Breast epithelium (tissue), 4 donors: ENCODE measurements at places on chromosomes 1 and 21.

- no peak for DNase-seq
These were observed 25.0 kb upstream of the PHTF1 start for GRCh38 chr1:113784104-113784779.

GRCh38 chr1:74160046-74160445 is 37.9 kb downstream of the LRRIQ3 start:
- no peak for DNase-seq

DNA sequence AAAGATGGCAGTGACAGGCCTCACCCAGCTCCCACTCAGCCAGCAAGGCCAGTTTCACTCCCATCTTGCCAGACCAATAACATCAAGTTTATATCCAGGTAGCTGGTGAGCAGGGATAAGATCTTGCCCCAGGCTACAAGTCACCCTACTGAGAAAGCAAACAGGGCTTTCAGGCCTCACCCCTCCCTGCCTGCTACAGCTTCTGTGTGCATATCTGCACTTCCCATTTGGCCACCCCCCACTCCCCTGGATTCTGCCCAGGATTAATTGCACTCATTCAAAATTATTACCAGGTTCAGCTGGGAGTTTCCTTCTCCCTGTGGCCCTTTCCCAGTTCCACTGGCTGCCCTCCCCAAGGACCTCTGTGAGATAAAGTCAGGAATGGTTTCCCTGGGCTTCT is 352.1 kb downstream of the TBX15 start:
- no peak for DNase-seq

DNA sequence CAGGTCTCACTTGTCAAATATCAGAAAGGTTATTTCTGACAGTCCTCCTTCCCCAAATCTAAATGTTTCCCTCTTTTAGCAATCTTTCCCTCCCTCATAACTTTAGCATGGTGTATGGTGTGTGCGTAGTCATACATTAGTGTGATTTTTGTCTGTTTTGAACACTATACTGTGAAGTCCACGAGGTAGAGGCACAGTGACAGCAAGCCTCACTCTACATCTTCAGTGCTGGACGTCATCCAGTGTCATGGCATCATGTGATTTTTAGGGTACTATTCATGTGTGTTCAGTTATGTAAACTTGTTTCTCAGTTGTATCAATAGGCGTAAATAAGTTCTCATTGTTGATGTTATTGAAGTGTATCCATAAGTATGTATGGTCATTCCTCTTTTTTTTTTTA is 39.1 kb downstream of the DYRK1A start:
- no peak for DNase-seq

DNA sequence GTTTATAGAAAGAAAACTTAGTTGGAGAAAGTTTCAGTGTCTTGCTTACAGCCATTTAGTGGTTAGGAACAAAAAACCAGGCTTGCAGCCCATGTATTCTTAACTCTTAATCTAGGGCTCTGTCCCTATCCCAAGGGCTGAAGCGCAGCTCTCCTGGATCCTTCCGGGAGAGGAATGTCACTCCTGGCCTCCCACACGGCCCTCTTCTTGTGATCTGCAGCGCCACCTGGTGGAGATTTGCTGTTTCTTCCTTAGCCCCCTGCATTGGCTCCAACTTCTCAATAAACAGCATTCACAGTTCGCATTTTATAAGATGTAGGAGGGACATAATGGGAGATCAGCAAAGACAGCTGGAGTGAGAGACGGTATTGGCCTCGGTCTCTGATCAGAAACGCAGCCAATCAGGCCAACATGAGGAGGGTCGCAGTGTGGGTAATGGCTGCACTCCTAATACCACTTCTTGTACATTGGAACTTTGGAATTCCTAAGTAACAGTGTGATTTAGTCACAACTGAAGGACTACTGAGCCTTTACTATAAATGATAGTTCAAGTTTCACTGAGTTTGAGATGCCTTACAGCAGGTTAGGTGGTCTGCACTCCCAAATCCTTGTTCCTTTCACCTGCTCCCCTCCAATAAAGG is 283.4 kb downstream of the ASTN1 start:
- DNase-seq = peak; percentile 28

DNA sequence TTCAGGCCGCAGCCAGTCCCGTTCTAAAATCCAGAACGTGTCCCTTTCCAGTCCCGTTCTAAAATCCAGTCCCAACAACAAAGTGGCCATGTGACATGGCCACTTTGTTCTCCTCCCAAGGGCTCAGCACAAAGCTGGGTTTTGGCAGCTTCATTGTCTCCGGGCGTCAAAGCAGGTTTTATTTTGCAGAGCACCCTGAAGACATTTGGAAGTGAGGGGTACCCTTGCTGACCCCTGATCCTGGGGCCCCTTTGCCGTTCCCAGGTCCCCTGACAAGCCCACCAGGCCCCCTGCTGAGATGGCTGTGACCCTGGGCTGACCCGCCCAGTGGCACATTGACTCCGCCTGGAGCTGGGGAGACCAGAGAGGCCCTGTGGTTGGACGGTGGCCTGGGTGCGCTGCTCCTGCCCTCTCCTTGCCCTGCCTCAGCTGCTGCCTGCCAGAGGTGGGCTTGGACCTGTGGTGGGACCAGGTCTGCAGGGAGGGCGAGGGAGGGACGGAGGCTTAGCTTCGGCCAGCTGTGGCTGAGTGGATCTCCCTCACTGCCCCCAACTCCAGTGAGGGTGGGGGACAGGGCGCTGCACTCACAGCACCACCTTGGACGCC is 4.3 kb downstream of the PFKL start:
- DNase-seq = no peak

DNA sequence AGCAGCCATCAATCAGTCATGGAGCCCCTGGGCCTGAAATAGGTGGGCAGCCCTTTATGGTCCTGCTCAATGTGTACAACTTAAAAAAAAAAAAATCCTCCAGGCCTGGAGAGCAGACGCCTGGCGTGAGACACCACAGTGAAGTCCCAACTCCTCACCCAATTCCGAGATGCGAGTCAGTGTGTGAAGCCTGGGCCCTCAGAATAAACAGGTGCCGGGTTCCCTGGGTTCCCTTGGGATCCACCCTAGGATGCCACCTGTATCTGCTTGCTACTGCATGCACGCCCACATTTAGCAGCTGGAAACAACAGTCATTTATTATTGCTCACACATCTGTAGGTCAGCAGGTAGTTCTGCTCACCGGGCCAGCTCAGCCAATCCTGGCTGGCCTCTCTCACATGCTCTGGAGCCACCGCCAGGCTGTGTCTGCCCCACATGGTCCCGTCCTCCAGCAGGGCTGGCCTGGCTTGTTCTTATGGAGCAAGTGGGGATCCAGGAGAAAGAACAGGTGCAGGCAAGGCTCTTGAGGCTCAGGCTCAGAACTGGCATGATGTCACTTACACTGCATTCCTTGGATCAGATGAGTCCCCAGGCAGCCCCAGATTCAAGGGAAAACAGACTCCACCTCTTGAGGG is 172.7 kb downstream of the NPHP4 start:
- no peak for DNase-seq

DNA sequence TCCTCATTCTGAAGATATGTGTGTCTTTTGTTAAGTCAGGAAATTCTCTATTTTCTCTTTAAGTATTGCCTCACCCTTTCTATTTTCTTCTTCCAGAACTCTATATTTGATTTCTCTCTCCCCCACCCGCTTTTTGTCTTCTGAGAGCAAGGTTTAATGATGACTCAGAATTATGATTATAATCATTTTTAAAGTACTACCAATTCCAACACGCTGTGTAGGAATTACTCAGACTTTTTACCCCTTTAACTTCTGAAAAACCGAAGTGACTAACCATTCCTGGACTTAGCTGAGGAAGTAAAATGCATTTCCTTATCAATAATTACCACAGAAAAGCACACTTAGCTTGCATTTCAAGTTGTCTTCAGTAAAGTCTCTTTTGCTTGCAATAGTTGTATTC is 20.8 kb upstream of the SCYL3 start:
- no peak for DNase-seq

DNA sequence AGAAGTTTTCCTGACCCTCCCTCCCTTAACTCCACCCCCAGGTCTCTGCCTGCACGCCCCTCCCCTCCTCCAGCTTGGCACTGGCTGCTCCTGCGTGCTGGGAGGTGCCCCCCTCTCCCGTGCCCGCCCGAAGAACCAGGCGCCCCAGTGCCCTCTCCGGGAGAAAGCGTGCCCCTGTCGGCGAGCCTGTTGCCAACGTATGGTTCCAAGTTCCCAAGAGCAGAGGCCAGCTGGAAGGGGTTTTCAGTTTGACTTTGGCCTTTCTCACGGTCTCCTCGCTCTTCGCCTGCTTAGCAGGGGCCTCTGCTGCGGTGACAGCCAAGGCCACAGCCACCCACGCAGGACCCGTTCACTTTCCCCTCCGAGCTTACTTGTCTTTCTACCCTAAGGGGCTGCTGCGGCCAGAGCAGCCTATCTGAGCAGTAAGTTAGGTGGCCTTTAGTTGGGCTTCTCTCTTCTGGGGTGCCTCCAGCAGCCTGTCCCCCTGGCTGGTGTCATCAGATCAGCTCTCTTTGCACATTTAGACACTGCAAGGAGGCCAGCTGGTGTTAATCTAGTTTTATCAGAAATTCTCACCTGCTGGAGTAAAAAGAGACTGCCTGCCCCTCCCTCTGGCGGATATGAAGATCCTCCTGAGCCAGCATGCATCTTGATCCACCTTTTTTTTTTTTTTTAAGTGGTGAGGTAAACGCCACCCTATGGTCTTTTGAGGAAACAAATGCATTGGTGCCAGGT is 1.5 kb downstream of the STUM start:
- DNase-seq = no peak

DNA sequence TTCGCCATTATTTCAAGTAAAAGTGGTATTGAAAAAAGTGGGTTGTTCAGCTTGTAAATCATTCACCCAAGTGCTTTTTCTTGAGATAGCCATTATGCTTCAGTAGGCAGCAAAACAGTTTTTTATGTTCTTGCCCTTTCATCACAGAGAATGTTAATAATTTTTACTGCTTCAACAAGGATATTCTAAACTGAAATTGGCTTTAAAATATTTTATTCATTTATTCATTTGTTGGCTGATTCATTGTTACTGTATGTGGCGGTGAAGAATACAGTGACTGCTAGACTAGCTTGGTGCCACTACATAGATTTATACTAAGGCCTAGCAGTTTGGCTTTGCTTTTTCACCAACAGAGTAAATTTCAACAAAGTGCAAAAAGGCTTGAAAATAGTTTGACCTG is 121.5 kb downstream of the OLFML2B start:
- DNase-seq = no peak

DNA sequence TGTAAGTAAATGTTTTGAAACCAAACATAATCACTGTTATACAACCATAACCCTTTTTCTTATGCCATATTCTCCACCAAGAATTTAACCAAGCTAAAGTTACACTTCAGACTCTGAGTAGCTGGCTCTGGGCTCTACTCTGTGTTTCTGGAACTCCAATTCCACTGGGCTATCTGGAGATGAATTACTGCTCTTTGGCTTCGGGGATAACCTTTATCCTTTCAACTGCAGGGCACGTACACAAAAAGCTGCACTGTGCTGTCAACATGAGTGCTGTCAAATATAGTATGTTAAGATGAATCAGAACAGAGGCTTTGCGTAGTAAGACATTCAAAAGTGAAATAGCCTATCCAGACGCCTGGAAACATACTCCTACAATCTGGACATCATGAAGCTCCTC is 500.6 kb downstream of the LTN1 start:
- no peak for DNase-seq

- DNase-seq = no peak
These were observed 127.4 kb upstream of the NRIP1 start for GRCh38 chr21:15192243-15192642.

- no peak for DNase-seq
These were observed 1.1 kb downstream of the C21orf58 start for GRCh38 chr21:46322351-46323226.

GRCh38 chr1:206774093-206774492 is 1.8 kb upstream of the IL10 start:
- DNase-seq = no peak

DNA sequence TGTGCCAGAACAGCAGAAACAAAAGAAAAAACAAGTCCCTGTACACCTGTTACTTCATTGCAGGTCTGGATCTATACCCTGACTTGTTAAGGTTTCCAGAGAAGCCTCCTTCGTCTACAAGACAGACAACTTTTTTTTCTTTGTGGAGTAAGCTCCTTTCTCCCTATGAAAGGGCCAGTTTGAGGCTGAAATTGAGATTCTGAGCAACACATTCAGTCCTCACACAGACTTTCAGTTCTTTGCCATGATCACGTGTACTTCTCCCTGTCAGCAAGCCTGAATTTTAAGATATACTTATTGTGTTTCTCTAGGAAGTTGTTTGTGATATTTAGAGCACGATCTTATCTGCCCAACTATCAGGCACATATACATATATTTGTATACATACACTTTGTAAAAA is 374.0 kb downstream of the NTNG1 start:
- DNase-seq = no peak

DNA sequence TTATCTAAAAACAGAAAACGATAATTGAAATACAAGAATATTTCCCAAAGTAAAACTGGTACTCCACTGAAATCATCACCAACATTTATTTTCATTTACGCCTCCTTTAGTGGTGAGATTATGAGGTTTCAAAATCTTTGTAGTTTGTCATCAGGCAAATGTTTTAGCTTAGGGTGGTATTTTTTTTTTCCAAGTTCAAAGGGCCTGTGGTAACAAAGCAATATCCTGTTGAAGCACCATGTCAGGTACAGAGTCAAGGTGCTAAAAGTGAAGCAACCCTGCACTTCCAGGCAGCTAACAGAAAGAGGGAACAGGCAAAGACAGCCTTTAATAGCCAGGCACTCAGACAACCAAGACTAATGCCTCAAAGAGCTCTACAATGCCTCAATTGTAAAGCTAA is 89.2 kb downstream of the JAK1 start:
- DNase-seq = no peak

DNA sequence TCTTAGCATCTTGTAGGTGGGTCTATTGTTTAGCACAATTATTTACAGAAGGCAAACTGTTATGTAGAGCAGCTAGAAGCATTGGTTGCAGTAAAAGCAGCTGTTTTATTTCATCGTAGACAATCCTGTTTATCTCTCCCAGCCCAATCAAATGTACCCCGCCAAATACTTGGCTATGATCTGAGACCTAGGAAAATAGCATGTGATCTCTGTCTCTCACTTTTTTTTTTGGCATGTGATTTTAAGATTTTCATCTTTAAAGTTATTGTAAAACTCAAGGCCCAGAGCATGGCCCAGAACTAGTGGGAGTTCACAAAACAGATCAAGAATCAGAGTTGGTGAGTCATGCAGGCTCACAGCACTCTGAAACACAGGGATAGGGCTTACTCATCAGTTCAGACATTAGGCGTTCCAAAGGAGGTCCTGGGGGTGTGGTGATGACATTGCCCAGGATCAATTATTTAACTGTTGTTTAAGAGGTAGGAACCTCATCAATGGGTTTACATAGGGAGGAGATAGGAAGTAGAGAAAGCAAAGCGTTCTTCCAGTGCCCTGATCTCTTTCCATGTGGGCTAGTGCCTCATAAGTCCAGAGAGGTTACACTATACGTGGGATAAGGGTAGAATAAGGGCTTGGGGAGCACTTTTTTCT is 40.2 kb downstream of the TBX19 start:
- no peak for DNase-seq

DNA sequence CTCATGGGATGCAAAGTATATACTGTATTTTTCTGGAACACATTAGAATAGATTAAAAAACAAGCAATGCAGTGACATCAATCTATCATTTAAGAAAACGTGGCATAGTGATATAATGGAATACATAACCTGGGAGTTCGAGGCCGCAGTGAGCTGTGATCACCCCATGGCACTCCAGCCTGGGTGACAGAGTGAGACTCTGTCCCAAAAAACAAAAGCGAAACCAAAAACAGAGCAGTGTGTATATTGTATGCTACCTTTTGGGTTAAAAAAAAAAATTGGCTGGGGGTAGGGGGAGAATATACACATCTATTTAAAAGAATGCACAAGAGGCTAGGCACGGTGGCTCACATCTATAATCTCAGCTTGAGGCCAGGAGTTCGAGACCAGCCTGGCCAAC is 13.5 kb downstream of the SLC2A1 start:
- DNase-seq = no peak
